ENCODE measurements at places on chromosomes 11 and 22. TPM values are rescaled to one million over a fixed set of nuclear protein-coding genes. Genes with fewer than 3 reads are reported as not detected.

Gene NOX4
- 6.7 TPM for total RNA-seq

Gene KCNQ1OT1
- 2.8 TPM for total RNA-seq

Gene MS4A4E
- not detected for total RNA-seq

Gene RAB39A
- total RNA-seq: not detected

Gene SRPRA
- total RNA-seq: 74.3 TPM

Gene HEPN1
- not detected for total RNA-seq

Gene OR56A1
- total RNA-seq: not detected

Gene TSSK2
- total RNA-seq: not detected

Gene MSANTD4
- 41.7 TPM for total RNA-seq

Gene IL10RA
- 0.50 TPM for total RNA-seq

Gene CABP4
- total RNA-seq: not detected

Gene HBB
- not detected for total RNA-seq

All from uterine smooth muscle cell (primary cell).